ENCODE measurements at places on chromosomes 6 and 20. TPM values are rescaled to one million over a fixed set of nuclear protein-coding genes. Genes with fewer than 3 reads are reported as not detected.

The RBBP8NL gene
- 1.1 TPM for total RNA-seq

The AK9 gene
- total RNA-seq = 17.8 TPM

The ZNF311 gene
- 1.7 TPM for total RNA-seq

The TFAP2D gene
- total RNA-seq = not detected

All from upper lobe of left lung (tissue), 6 donors.